Stimulated activated CD8-positive, alpha-beta memory T cell treated with anti-CD3 and anti-CD28 coated beads, Interleukin-2, amount 100 ng/mL, for 48 hours (primary cell): ENCODE measurements at places on chromosomes 2 and 18.

- DNase-seq = no peak
These were observed 60.2 kb downstream of the COBLL1 start for GRCh38 chr2:164781394-164781793.

GRCh38 chr18:79934311-79935097 lies 16.9 kb downstream of the SLC66A2 start:
- no peak for DNase-seq

GRCh38 chr2:98761267-98761781 lies 30.4 kb upstream of the MGAT4A start:
- peak; percentile 60 for DNase-seq

DNA sequence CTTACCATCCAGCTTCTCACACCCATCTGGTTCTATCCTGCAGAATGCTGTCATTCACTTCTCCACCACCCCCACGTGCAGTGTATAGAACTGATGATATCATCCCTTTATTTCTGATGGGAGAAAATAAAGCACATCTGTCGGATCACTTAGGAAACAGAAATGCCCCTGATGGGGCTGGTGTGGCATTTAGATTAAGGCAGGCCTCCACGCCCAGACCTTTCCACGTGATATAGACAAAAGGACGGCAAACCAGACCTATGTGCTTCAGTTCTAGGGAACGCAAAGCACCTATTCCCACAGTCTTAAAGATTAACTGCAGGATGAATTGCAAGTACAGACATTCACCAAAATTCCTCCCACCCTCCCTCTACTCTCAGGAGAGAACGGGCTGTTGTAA lies 27.6 kb upstream of the CABLES1 start:
- no peak for DNase-seq

DNA sequence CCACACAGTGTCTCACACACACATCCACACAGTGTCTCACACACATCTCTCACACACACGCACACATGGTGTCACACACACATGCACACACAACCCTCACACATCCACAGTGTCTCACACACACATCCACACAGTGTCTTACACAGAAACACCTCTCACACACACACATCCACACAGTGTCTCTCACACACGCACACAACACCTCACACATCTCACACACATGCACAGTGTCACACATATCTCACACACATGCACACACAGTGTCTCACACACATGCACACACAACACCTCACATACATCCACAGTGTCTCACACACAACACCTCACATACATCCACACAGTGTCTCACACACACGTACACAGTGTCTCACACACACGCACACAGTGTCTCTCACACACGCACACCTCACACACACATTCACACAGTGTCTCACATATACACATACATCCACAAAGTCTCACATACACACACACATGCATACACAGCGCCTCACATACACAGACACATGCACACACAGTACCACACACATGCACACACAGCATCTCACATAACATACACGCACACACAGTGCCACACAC lies 473.9 kb upstream of the HS6ST1 start:
- no peak for DNase-seq

GRCh38 chr2:219445220-219445640 lies 10.6 kb downstream of the SPEG start:
- no peak for DNase-seq

DNA sequence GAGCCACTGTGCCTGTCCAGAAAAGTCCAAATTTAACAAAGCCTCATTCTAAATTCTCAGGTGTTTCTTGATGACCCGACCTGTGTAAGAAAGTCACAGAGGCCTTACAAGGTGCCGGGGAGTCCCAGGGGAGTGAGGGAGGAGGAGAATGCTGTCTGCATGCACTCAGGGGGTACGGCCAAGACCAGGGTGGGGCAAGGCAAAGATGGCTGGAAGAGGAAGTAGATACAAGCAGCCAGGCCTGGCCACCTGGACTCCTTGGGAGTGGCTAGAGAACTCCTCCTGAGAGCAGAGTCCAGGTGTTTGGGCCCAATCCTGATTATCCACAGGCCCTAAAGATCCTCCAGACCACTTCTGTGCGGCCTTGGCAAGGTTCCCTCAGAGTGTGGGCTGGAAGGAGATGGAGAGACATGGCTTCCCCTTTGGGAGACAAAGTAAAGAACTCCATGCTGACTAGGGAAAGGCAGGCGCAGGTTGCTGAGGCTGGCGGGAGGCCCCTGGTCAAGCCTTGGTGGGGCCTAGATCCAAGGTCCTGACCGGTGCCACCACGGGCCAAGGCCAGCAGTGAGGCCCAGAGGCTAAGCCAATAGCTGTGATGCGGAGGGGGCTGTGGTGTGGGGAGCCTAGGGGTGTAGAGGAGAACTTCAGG lies 74.7 kb downstream of the COPS8 start:
- no peak for DNase-seq

DNA sequence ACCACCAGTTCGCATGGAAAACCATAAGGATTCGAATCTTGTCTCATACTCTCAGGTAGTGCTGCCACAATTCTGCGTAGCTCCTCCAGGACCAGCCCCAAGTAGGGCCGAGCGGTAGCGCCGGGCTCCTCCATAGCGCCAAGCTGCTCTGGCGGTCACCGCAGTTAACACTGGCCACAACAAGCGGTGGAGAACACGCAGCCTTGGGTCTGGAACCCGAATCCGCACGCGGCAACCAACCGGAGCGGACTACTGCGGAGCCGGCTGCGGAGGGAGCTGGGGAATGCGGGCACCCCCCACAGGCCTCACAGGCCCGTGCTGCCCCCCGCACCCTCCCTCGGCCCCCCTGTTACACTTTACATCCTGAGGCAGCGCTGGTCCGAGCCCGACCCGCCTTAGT lies 531.5 kb downstream of the STK39 start:
- DNase-seq = no peak

- no peak for DNase-seq
These were observed 19.3 kb downstream of the SPEG start for GRCh38 chr2:219453671-219454590.

DNA sequence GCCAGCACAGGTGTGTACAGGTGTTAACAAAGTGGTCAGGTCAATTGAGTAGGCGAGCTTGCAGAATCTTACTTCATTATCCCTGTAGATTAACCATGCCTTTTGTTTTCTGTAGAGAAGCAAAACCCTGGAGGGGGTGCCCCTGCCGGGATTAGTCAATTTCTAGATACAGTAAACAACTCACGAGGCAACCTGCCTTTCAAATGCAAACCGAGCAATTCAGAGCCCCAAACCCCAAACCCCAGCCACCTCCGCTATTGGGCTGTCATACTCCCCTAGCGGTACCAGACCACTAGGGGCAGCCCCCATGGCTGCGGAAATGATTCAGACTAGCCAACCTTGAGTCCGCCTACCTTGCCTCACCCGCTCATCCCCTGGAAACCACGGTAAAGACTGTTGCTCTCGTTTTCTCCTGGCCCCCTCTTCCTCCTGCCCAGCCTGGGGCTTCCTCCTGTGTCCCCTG lies 61.4 kb upstream of the KIF5C start:
- DNase-seq = peak; percentile 74

DNA sequence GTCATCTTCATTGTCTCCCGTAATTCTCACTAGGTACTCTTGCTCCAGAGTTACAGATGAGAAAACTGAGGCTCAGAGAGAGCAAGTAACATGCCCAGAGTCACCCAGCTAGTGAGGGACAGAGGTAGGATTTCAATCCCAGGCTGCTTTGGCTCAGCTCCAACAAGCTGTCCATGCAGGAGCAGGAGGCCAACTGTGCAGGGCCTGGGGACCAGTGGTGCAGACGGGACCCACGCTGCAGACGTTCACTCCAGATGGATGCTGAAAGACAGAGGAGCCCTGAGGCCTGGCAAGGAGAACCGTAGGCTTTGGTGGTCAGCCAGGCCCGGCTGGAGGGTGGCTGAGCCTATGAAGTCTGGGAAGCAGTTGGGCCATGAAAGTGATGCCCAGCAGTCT lies 102.6 kb downstream of the MCFD2 start:
- DNase-seq = no peak

DNA sequence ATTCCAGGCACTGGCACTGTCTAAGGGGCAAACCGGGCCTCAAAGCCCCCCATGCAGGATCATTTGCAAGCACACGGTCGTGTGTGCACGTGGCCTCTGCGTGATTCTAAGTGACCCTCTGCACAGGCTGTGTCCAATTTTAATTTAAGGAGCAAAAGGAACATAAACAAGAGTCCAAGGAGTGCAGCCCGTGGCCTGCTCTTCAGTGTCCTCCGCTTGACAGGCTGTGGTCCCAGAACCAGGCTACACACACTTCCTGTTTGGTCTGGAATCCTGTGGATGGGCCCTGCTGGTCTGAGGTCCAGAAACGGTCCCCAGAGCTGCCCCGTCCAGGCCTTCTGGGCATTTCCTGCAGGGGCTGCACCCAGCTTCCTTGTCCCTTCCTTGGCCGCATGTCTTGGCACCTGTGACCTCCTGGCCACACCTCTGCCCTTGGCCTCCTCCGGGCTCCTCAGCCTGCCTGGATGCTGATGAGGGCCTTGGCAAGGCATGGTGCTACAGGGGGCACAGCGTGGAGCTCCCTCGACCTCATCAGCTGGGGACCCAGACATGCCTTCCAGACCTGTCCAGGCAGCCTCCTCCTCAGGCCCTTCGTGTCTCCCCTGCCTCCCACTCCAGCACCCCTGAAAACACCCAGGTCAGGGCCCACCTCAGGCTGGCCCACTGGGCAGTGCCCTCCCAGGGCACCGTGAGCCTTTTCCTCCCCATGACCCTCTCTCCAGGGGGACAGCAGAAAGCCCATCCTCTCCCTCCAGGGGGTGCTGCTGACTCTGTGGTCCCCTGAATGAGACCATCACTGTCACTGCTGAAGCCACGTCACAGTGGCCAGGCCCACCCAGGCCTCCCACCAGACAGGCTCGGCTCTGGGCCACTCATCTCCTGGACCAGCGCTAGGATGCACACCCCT lies 136.4 kb upstream of the GPC1 start:
- no peak for DNase-seq

- no peak for DNase-seq
These were observed 1237.1 kb downstream of the LRP1B start for GRCh38 chr2:140893685-140894084.
